ENCODE measurements at places on chromosomes 3 and 15.

- no peak for DNase-seq
Measured at GRCh38 chr3:55904716-55905115, 417.6 kb upstream of the WNT5A start.

DNA sequence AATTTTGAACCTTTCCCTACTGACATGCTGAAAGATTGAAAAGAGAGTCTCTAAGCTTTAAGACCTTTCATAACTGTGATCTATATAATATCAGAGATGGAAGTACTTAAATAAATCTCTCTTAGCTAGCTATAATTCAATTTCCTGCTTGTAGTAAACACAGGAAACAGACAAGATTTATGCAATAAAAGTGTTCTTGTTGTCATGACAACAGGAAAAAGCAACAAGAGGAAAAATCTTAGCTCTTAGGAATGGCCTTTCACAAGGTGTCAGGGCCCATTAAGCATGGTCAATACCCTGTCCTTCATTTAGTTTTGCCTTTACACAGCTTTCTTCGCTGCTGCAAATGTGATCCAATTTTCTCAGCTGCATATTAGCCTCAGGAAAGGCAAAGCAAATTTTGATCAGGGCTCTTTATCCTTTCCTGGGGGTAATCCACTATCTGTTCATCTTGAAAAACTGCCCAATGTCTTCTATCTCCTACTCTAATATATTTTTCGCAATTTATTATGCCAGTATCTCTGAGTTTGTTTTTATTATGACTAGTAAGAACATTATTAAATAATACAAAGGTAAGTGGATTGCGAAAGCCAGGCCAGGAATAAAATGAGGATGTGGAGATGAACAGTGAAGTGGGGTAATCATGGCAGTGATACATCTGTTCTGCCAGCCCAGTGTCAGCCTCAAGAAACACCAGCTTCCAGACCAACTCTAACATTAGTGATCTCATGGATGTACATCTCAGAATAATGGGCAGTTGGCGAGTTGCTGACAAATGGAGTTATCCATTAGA is 28.7 kb downstream of the SIDT1 start:
- no peak for DNase-seq

DNA sequence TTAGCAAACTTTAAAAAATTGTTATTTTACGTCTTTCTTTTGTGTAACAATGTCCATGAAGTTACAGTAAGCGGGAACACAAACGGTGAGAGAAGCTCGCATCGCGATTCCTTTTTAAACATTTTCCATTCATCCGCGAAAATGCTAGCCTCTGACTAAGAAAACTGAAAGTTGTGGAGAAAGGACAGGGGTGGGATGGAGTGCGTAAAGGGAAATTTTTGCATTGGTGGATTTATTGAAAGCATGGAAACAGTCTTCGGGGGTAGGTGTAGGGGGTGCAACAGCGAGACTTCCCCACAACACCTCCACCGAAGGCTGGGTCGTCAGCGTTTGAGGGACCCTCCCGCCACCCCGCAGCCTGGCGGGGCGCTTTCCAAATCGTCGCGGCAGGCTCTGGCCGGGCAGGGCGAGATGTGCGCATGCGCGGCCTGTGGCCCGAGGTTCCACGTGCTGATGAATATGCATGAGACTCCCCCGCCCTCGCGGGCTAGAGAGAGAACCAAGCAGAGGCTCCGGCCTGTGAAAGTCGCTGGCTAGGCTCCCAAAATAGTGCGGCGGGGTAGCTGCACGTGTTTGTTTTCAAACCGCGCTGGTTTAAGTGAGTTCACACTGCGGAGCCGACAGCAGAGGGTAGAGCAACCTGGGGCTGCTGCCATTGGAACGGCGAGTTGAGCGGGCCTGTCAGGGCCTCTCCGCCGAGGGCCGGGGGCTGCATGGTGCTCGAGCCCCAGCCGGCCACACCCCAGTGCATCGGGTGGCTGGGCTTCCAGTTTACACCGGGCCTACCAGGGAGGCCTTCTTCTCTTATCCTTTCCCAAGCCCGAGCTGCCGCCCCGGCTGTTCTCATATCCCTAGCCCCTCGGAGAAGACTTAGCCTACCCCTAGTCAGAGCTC is 9.9 kb downstream of the ZIC1 start:
- DNase-seq = no peak

DNA sequence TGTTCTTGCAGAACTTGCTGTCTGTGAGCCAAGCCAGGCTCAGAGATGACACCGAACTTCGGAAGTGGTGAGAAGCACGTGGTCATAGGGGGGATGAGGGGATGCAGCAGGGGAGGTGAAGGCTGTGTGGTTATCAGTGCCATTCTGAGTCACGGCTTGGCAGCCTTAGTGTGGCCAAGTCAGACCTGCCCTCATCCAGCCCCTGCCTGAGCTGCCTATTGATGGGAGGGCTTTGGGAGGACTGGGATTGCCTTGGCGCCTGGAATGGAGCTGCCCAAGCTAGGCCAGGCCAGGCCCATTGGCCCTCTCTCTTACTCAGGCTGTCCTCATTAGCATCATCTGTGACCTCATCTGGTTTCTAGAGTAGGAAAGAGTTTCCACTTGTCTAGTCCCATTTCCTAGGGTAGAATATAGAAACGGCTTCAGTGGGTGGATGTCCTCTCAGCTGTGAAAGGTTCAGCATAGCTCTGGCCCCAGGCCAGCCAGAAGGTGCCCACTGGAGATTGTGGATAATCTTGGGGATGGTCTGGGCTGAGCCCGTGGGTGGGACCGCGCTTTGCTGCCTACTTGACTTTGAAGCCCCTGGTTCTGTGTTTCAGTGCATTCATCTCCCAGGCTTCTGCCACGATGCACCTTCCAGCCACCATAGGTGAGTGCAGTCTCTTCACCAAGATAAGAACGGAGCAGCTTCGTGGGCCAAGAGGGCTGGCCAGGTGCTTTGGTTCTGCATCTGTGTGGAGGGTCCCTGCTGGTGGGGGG is 7.2 kb downstream of the FAH start:
- no peak for DNase-seq

- DNase-seq = no peak
Measured at GRCh38 chr15:44550256-44550655, 13.3 kb downstream of the EIF3J start.

DNA sequence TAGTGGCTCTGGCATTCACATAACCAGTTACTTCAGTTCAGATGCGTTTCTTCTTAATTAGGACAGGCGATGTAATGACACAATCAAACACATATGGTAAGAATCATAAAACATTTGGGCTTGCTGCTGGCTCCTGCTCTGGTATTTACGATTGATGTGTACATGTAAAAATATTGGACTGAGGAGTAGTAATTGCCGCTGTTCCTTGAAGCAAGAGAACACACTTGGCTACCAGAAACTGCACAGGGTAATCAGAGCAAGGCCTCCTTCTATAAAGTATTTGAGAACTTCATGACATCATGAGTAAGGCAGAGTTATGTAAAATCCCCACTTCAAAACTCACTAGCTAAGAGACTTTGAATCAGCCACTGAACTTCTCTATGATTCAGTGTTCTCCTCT is 158.1 kb downstream of the SSR3 start:
- DNase-seq = no peak

GRCh38 chr3:45280232-45280631 is 54.1 kb upstream of the TMEM158 start:
- DNase-seq = no peak

GRCh38 chr15:84586696-84587095 is 14.1 kb upstream of the ZSCAN2 start:
- no peak for DNase-seq
